Activated T-cell treated with anti-CD3 and anti-CD28 coated beads, Interleukin-2, amount 50 U/mL, for 1 hour (primary cell): ENCODE measurements at places on chromosomes 5 and 9.

DNA sequence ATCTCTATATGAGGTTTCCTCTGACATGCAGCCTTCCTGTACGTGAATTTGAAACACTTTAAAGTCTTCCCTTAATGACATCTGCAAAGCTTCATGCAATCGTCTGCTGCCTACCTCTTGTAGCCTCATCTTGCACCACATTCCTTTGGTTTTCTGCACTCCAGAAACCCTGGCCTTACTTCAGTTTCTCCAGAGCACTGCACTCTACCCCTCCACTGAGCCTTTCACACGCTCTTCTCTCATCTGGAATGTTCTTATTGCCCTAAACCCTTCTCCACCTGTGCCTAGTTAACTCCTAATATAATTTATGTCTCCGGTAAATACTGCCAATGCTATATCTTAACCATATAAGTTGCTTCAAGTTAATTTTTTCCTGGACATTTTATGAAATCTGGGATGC lies 168.8 kb upstream of the SLC27A6 start:
- DNase-seq = no peak

DNA sequence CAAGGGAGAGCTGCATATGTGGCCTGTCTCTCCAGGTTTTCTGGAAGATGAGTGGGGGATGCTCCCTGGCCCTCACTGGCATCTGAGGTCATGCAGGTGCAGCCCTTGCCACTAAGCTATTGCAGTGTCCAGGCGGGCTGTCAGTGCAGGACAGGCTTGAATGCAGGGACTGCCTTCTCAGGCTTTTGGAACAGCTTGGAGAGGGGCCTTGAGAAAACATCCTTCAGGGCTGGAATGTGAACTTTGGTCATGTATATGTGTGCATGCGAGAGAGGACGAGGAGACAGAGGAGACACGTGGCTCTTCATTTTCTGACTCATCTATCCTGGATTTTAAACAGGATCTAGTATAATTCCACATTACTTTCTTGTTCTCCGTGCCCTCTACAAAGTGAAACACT lies 90.3 kb downstream of the MACROH2A1 start:
- DNase-seq = no peak

DNA sequence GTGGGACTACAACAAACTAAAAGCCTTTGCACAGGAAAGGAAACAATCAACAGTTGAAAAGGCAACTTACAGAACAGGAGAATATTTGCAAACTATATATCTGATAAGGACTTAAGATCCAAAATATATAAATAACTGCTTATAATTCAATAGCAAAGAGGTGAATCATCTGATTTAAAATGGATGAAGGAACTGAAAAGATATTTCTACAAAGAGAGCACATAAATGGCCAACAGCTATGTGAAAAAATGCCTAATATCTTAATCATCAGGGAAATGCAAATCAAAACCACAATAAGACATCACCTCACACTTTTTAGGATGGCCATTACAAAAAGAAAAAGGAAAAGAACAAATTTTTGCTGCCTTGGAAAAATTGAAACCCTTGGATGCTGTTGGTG lies 100.4 kb downstream of the LURAP1L start:
- no peak for DNase-seq

GRCh38 chr9:29060041-29060440 lies 1486.8 kb upstream of the C9orf72 start:
- DNase-seq = no peak

DNA sequence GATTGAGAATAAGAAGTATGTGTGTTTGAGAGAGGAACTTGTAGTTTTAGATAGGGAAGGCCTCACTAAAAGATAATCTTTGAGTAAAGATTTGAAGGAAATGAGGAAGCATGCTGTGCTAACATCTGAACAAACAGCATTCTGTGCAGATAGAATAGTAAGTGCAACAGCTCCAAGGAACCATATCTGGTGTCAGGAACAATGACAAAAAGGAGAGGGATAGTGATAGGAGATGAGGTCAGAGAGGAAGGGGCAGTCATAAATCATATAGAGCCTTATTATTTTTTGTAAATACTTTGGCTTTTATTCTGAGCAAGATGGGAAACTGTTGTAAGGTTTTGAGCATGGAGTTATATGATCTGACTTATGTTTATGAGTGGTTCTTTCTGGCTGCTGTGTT lies 3.8 kb downstream of the MRPL22 start:
- no peak for DNase-seq

- DNase-seq = no peak
These were observed 31.4 kb downstream of the FANCC start for GRCh38 chr9:95286151-95286550.

DNA sequence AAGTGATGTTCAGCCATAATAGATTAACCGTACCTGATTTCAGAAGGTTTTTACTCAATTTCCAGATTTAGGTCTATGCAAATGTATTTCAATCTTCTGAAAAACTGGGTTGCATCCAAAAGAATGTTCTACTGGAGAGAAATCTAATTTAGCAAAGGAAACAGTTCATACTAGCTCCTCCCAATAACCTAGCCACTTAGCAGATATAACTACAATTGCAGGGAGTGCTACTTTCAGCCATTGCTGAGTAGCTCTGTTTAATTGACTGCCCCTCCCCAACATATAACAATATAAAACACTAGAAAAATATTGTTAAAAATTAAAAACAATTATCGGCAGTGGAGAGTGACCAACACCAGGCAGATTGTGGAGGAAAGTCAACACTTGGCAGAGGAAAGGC lies 7.9 kb upstream of the OSMR start:
- DNase-seq = no peak

DNA sequence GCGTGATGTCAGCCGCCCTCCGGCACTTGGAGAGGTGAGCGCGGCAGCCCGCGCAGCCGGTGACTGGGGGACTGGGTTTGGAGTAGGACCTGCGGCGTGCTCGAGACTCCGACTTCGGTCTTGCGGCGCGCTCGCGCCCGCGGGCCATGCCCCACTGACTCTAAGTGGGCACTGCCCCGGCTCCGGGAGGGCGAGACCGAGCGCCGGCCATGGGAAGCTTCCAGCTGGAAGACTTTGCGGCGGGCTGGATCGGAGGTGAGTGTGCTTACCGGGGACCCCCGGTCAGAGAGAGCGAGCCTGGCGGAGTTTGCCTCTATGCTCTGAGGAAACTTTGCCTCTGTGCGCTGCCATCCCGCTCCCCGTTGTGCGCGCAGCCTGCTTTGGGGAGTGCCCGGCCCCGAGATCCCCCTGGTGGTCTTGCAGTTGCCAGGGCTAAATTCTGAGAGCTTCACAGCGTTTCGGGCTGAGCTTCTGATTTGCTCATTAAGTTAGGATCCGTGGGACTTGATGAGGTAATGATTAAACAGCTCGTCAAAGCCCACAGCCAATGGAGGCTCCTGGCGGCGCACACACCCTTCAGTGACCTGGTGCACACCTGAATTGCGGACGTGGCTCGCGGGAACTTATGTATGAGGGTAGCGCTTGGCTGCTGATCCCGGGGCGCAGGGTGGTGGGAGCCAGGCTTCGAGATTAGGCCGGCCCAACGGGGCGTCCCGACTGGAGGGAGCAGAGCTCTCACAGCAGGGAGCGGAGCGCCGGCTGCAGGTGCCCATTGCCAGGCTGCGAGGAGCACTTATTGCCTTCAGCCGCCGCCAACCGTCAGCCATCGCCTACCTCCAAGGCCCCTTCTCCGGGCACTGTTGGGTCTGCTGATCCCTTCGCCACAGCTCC lies at the start of gene SLC25A48:
Gene SLC25A48, plus strand, starts transcription at position 25 of the 891 bp plus-strand sequence. Its CDS starts 185 bp downstream, at position 210.
- no peak for DNase-seq

DNA sequence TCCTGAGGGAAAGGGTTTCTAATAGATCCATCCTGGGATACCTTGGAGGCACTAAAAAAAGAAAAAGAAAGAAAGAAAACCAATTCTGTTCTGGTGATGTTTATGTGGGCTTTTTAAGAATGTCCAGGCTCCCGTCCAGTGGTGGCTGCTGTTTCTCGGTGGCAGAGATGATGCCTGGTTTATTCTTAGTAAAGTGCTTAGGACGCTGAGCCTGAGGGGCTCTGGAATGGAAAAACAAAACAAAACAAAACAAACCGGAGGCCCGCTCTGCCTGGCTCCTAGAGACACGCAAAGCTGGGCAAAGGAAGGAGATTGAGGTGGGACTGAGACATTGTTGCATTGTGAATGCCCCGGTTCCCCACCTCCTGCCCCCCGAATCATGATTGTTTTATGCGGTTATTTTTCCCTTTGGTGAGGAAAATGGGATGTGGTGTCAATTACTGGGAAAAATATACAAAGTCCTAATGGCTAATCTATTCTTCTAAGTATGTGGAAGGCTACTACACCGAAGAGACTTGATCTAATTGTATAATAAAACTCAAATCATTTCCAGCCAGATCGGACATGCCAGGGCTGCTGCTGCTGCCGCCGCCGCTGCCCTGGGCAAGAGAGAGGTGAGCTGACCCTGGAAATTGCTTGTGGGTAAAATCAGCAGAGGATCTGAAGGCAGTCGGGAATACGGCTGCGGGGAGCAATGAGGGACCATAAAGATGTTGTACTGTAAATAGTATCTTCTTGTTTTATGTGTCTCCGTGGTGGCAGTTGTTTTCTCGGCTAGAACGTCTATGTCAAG lies 644.9 kb downstream of the CCDC171 start:
- DNase-seq = no peak

GRCh38 chr5:173534031-173534430 lies 82.4 kb downstream of the BOD1 start:
- DNase-seq = no peak

DNA sequence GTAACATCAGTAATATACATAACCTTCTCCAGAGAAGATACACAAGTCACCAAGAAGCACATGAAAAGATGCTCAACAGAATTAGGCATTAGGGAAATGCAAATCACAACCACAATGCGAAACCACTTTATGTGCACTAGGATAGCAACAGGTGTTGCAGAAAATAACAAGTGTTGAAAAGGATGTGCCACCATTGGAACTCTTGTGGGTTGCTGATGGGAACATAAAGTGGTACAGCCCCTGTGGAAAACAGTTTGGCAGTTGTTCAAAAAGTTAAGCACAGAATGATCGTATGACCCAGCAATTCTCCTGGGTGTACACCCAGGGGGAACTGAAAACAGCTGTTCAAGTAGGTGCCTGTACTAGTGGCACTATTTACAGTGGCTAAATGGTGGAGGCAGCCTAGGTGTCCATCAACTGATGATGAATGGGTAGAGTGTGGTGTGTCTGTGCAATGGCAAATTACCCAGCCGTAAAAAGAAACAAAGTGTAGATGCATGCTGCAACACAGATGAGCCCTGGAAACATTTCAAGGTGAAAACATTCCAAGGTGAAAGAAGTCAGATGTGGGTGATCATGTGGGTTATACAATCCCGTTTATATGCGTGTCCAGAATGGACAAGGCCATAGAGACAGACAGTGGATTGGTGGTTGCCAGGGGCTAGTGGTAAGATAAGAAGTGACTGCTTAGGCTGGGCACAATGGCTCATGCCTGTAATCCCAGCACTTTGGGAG lies 27.2 kb downstream of the CCDC69 start:
- no peak for DNase-seq

DNA sequence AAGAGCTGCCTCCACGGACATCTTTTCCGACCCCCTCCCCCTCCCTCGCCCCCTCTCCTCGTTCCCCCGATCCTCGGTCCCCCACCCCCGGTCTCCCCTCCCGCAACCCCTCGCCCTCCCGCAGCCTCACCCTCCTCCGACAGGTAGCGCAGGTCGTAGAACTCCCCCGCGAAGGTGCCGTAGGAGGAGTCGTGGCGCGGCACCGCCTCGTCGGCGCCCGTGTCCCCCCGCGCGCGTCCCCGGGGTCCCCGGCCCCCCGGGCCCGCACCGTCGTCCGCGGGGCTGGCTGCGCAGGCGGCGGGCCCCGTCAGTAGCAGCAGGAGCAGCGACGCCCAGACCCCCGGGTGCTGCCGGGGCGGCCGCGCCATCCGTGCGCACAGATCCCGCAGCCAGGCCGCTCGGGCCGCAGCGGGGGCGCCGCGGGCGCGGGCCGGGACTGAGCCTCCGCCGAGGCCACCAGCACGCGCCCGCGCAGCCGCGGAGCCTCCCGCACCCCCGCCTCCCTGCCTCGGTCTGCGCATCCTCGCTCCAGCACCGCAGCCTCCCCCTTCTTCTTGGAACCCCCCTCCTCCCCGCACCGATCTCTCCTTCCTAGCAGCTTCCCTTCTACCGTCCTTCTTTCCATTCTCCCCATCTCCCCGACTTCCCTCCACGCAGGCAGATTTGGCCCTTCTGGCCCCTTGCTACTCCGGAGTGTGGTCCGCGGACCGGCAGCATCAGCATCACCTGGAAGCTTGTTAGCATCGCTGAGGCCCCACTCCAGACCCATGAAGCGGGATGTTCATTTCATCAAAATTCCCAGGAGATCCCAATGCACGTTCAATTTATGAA lies at the start of gene FRRS1L:
Gene FRRS1L, minus strand, starts transcription at position 479 of the 831 bp plus-strand sequence. Its CDS starts 111 bp downstream, at position 368.
- no peak for DNase-seq

DNA sequence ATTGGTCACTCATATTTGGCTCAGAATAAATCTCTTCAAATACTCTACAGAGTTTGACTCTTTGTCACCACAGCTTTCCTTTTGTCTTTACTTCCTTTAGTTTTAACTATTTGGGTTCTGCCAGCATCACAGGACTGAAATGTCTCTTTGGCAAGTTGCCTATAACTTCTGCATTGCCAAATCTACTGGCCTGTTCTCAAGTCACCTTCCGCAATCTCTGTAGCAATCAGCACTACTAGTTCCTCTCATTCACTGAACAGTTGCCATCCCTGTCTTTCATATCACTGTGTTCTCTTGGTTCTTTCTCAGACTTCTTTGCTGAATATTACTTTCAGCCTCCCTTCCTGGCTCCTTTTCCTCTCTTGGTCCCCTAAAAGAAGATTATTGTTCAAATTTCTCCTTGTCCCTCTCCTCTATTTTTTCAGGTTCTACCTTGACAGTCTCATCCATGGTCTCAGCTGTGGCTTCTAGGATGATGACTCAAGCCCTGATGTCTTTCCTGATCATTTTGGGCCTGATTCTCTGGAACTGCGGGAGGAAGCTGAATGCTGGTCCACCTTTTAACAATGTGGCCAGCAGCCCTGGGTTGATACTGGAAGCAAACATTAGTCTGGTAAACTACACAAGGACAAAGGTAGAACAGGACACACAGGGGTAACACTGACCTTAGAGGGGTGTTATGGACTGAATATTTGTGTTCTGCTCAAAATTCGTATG lies 44.0 kb upstream of the LIFR start:
- DNase-seq = no peak

DNA sequence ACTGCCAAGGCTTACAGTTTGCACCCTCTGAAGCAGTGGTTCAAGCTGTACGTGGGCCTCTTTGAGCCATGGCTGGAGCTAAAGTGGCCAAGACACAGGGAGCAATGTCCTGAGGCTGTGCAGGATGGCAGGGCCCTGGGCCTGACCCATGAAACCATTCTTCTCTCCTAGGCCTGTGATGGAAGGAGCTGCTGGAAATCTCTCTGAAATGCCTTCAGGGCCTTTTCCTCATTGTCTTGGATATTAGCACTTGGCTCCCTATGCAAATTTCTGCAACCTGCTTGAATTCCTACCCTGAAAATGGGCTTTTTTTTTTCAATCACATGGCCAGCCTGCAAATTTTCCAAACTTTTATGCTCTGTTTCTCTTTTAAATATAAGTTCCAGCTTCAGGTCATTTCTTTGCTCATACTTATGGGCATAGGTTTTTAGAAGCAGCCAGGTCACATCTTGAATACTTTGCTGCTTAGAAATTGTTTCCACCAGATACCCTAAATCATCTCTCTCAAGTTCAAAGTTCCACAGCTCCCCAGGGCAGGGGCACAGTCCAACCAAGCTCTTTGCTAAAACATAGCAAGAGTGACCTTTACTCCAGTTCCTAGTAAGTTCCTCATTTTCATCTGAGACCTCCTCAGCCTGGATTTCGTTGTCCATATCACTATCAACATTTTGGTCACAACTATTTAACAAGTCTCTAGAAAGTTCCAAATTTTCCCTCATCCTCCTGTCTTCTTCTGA lies 138.3 kb downstream of the OSTF1 start:
- DNase-seq = no peak

- no peak for DNase-seq
These were observed 318.2 kb downstream of the SLCO4C1 start for GRCh38 chr5:101977729-101978345.

- DNase-seq = no peak
These were observed 39.6 kb upstream of the CEP78 start for GRCh38 chr9:78196258-78196657.
